T-helper 2 cell (primary cell): ENCODE measurements at places on chromosomes 6 and 20.

- DNase-seq = no peak
Measured at GRCh38 chr6:56023829-56024228, 148.4 kb upstream of the BMP5 start.

GRCh38 chr6:42498473-42499128 lies 46.9 kb upstream of the TRERF1 start:
- DNase-seq = no peak

GRCh38 chr6:160400446-160400845 lies 52.3 kb downstream of the SLC22A3 start:
- no peak for DNase-seq

DNA sequence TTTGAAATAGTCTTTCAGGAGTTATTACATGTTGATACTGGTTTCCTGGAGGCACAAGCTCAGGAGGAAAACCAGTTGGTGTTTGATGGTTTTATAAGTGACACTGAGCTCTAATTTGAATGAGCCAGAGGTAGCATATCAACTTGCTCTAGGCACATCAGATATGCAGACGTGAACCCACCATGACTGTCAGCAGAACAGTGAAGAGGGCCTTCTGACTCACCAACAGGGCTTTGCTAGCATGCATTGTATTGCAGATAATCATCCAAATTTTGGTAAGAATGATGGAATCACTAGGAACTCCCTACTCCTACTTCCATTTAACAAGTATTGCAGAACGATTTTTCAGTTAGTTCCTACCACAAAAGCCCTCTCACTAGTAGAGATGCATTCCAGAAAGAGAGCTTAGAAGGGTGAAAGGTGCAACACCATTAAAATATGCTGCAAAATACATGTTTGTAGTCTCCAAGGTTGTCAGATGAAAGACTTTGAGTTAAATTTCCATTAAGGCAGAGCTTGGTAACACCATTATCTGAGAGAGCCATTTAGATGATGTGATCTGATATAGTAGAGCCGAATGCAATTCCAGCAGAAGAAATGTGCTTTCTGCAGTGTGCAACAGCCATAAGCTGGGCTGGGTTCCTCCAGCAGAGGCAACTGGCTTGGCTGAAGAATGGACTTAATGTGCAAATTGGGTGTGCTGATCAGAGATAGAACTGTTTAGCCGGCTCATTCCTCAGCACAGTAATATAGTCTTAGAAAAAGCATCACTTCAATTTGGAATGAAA lies 968.7 kb upstream of the ADGRB3 start:
- DNase-seq = no peak

GRCh38 chr6:43799551-43800297 lies 29.7 kb downstream of the VEGFA start:
- DNase-seq = no peak

DNA sequence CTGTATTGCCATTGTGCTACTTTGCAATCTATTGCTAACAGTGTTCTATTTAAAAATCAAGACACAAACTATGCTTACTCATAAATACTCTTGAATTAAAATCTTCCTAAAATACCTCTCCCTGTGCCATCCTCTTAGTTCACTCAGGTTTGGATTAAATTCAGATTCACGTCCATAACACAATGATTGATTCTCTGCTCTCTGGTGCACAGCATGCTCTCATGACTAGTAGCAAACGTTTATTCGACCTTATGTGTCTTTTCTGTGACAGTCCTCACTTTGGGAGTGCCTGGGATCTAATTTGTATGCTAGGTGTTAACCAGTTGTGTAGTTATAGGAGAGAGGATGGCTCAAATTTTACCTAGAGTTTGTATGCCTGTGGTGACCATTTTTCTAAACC lies 270.4 kb upstream of the FKBP1C start:
- DNase-seq = no peak

- no peak for DNase-seq
Measured at GRCh38 chr6:16991981-16992629, 109.7 kb upstream of the STMND1 start.

- no peak for DNase-seq
Measured at GRCh38 chr20:49633643-49634042, 65.7 kb upstream of the PTGIS start.

GRCh38 chr6:134207421-134207820 lies 110.5 kb downstream of the SGK1 start:
- DNase-seq = no peak

- DNase-seq = no peak
Measured at GRCh38 chr6:42396720-42397119, 55.0 kb downstream of the TRERF1 start.

DNA sequence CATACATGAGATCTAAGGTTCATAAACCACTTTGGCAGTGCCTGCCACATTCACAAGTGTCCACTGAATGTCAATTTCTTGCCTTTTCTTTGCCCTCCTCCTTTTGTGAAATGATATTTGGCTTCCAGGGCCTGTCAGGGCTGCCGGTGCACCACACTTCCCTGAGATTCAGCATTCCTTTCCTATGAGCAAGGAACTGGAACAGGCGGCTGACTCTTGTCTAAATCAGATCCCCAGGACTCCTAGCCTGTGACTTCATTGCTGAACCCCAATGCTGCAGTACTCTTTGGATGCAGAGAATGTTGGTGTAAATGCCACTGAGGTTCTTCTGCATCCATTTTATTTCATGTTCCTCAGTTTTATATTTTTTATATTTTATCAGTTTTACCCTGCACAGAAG lies 172.2 kb downstream of the ARID1B start:
- DNase-seq = no peak

GRCh38 chr6:38436726-38437465 lies 202.8 kb downstream of the BTBD9 start:
- DNase-seq = no peak

DNA sequence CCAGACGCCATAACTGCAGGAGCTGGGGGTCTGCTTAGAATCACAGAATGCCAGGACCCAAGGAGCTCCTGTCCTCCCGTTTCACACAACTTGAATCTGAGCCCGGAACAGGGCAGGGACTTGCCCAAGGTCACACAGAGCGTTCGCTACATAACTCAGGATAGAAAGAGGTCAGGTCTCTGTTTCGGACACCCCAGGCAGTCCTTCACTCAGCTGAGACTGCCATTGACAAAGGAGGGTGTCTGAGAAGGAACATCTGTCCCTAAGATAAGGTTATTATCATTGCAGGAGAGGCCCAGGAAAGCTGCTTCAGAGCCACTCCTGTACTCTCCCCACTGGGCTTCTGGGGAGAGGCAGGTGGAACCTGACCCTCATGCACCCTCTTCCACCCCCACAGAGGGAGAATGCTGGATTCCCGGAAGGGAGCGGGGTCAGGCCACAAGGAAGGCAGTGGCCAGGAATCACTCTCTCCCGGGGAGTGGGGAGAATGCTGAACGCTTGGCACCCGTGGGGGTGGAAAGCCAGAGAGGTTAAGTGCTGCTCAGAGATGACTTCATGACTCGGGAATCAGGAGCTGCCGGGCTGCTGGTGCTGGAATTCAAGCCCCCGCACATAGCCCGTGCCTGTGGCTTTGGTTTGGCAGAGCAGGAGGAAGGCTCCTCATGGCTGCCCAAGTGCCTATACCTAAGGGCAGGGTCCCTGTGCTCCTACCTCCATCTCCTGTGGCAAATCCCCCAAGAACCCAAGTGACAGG lies 10.7 kb downstream of the SDC4 start:
- no peak for DNase-seq

- DNase-seq = no peak
Measured at GRCh38 chr6:3542032-3542640, 85.3 kb upstream of the SLC22A23 start.

- DNase-seq = no peak
Measured at GRCh38 chr6:14863902-14864850, 381.7 kb upstream of the JARID2 start.

- no peak for DNase-seq
Measured at GRCh38 chr20:62405981-62406513, 1.0 kb downstream of the CABLES2 start.

DNA sequence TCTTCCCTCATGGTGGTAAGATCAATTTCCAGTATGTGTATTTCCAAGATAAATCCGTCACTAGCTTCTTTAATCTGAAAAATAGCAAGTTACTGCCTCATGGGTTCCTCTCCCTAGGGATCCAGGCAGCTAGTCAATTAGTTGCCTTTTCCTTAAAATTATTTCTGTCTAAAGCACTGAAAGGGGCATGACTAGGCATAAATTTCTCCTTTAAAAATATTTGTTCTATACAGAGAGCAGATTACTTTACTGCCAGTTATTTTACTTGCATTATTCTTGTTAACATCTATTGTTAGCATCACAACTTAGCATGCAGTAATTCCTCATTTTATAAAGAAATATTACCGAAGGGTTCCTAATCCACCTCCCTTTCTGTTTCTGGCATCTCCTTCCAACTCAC lies 1.4 kb downstream of the MTCL3 start:
- no peak for DNase-seq

DNA sequence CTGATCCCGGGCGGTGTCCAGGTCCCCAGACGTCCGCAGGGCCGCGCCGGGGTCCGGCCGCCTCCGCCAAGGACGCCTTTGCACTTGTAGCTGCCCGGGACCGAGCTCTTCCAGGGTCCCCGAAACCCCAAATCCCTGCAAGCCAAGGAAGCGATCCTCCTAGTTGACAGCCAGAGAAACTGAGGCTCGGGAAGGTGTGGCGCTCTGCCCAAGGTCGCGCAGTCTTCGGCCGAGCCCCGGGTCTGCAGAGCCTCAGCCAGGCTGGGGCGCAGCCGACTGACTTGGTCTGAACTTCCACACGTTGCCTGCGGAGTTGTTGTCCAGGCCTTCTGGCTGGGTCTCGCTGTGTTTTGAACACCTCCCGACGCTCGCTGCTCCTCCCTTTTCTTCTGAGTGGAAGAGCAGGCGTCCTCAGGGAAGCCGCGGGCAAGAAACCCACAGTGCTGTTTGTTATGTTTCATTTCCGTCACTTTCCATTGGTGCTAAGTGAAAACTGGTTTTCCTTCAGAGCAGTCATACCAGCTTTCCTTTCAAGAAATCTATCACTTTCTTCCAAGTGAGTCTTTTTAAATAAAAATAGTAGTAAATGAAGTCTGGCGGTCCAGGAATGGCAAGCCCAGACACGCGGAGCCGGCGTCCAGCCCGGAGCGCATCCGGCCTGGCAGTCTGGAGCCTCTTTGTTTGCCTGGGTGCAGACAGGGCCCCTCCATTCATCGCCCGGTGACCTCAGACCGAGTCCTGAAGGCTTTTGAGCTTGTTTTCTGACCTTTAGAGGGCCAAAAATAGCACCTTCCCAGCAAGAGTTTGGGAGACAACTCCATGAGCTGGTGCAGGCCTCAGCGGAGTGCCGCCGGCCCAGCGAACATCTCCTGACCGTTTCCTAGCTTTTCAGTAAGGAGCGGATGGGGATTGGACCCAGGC lies 698 bp downstream of the FAM210B start:
- no peak for DNase-seq

DNA sequence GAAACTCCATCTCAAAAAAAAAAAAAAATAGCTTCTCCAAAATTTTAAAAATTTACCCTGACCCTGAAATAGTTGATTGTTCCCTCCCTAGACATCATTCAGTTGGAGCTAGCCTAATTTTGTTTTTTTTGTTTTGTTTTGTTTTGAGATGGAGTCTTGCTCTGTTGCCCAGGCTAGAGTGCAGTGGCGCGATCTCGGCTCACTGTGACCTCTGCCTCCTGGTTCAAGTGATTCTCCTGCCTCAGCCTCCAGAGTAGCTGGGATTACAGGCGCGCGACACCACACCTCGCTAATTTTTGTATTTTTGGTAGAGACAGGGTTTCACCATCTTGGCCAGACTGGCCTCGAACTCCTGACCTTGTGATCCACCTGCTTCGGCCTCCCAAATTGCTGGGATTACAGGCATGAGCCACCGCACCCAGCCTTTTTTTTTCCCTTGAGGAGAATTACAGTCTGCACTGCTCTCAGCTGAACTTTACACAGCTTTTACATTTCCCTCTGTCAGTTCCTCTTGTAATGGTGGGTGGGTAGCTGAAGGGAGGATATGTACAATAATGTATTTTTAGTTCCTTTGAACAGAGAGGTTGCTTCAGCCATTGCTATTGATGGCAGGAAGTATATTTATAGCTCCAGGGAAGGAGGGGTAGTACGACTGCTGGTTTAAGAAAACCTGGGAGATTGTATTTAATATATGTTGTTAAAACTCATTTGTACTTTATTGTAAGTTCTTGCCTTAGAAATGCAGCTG lies 27.7 kb downstream of the PTPRA start:
- no peak for DNase-seq

DNA sequence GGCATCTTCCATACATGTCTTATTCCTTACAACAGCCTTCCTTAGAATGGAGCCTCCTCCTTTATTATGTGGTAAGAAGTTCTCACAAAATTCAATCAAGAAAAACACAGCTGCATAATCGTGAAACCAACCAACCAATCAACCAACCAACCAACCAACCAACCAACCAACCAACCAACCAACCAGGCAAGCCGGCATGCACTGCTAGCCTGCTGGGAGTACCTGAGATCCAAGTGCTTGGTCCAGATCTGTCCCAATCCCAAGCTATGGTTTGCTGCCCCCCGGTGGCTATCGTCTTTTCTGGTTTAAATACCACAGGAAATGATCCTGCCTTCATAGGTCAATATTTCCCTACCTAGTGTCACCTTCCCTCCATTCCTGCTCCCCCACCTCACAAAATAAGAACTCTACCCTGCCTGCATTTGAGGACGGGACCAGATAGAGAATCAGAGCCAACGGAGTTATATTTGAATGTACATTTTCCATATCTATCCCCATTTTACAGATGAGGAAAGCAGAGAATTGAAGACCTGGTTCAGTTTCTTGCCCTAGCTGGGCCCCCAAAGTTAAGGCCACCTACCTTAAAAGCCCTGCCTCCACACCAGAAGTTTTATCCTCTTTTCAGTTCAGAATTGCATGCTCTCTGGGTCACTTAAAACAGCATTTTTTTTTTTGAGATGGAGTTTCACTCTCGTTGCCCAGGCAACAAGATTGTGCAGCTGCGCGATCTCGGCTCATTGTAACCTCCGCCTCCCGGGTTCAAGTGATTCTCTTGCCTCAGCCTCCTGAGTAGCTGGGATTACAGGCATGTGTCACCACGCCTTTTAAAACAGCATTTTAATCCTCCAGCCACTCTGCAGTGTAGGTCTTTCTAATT lies 27.1 kb downstream of the RAB44 start:
- peak; percentile 22 for DNase-seq

DNA sequence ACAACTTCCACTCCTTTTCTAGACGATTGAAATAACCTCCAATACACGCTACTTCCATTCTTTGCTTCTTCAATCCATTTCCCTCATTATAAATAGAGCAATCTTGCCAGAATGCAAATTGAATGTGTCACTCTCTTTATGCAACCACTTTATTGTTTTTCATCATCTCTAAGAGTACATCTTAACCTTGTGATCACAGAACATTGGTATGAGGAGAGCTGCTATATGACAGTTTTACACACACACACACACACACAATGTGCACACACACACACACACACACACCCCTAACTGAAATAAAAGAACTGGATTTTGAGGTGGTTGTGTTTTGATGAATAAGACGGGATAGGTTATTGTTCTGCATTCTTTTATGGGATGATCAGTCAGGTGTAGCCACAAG lies 187.0 kb downstream of the HDGFL1 start:
- no peak for DNase-seq

GRCh38 chr6:13614126-13614925 lies 809 bp upstream of the NOL7 start:
- no peak for DNase-seq

GRCh38 chr20:48828734-48829460 lies 1.1 kb upstream of the PREX1 start:
- no peak for DNase-seq

GRCh38 chr20:59214606-59215547 lies 51.3 kb downstream of the ZNF831 start:
- DNase-seq = no peak
